Urinary bladder (tissue), 4 donors: ENCODE measurements at places on chromosomes 4 and X.

GRCh38 chrX:107603429-107604159 is 24.7 kb upstream of the PRPS1 start:
- DNase-seq: no peak

DNA sequence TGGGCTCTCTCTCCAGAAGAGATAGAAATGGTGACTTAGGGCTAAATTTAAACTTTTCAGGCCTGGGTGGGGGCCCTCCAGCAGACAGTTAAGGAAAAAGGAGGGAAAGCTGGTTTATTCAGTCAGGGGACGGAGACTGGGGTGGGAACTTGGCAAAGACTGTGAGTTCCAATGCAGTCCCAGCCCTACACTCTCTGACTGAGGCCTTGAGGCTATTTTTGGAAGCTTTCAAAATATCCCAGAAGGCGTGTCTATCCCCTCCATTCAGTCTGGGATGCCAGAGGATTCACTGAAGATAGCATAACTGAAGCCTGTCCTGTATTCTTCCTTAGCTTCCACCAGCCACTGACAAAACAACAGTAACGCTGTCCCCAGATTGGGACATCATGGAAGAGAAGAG is 32.1 kb upstream of the MSN start:
- DNase-seq: no peak

DNA sequence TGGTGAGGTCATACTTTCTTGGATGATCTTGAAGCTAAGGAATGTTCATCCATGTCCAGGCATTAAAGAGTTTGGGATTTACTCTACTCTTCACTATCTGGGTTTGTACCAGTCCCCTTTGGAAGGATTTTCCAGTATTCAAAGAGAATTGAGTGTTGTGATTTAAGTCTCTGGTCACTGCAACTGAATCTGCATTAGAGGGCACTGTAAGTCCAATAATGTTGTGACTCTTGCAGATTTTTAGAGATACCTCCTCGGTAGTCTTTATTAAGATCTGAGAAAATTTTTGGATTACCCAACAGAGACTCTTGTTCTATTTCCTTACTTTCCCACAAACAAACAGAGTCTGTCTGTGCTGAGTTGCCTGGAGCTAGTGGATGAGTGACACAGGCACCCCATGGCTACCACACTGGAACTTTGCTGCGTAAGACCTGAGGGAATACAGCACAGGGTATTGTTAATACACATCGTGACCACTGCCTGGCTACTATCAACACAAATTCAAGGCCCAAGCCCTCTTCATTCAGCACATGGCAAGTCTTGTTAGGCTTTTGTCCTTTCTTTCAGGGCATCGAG is 357.1 kb upstream of the KLHL4 start:
- no peak for DNase-seq

DNA sequence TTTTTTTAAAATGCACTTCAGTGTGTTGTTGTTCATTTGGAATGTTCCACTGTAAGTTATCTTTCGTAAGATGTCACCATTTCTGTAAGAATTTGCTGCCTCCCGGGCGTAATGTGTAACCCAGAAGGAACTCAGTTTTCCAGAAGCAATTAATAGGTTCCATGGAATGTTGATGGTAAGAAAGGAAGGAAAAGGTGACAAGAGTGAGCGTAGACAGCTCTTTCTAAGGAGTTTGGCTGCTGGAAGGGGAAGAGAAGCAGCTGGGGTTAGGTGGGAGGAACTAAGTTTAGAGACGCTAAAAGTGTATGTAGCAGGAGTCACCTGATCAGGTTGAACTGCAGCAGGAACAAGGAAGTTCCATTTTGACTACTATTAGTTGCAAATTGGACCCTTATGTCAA is 35.9 kb downstream of the PNMA5 start:
- DNase-seq: no peak

DNA sequence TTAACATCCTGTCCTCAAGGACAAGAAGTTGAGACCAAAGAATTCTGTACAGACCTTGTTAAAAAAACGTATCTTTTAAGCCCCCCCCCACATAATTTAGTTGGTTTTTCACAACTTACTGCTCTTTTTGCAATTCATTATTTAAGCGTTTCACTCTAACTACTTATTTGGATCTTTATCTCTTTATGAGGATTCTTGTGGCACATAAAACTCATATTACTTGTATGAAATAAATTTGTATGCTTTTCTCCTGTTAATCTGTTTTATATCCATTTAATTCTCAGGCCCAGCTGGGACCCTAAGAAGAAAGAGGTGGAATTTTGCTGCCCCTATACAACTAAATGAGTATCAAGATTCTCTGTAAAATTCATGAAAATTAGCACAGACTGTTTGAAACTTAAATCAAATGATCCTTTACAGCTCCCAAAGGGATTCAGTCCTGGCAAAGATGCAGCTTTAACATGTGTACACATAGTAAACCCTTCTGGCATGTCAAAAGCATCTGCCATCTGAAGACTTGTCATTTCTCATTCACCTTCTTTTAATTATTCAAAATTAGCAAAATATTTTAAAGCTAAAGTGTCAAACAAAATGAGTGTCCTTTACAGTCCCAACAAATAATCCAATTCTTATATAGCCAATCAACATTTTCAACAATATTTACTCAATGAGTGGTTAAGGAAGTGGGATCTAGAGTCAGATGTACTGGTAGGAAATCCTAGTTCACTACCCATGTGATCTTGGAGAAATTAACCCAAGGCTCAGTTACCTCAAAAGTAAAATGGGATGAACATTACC is 17.7 kb downstream of the ARAP2 start:
- DNase-seq: no peak

GRCh38 chrX:10030570-10030969 is 63.4 kb downstream of the CLDN34 start:
- no peak for DNase-seq

DNA sequence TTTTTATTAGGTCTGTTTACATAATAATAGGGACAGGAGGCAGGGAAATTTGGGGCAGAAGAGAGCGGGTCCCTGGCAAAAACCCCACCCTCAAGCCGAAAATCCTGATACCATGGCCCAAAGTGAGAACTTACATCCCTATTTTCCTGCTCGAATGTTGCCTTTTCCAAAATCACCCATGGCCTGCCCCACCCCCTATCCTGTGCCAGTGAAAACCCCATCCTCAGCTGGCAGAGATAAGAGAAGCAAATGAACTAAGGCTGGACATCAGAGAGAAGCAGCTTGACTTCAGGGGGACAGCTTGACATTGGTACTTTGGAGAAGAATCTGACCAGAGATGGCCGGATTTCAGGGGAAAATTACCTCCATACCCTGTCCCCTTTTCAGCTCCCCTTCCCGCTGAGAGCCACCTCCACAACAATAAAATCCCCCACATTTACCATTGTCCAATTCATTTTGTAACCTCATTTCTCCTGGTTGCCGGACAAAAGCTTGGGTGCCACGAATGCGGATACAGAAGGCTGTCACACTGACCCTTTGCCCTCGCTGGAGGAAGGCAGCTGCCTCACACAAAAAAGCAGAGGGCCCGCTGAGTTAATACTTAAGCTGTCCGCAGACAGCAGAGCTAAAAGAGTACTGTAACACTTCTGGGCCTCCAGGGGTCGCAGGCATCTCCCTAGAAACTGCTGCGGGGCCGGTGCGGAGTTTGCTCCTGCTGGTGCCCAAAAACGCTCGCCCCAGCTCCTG is 196.2 kb downstream of the SNCA start:
- DNase-seq: no peak

GRCh38 chrX:24498181-24498580 is 33.1 kb downstream of the PDK3 start:
- DNase-seq: no peak

GRCh38 chrX:41946989-41947612 is 23.7 kb upstream of the CASK start:
- no peak for DNase-seq

- DNase-seq: no peak
Observed at GRCh38 chr4:5797866-5798265, 86.9 kb downstream of the EVC start.

DNA sequence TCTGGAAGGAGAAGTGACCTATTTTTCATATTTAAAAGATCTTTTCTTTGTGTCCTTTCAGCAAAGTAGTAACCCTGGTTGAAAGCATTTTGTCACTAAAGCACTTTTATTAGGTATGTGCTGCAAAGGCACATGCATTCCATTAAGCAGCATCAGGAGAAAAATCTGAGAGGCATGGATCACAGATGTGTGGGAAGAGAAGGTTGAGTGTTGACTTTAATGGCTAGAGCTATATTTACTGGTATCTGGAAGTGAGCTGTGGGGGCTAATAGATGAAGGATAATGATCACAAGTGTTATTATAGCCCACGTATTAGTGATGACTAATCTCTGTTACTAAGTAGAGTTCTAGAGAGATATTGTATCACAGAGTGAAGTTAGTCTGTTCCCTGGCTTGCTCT is 1520.7 kb downstream of the ARAP2 start:
- no peak for DNase-seq

- DNase-seq: no peak
Observed at GRCh38 chrX:105018865-105019264, 201.6 kb downstream of the TEX13A start.

- no peak for DNase-seq
Observed at GRCh38 chr4:58127680-58128079, 1017.5 kb upstream of the IGFBP7 start.
